NCI-H1930 (cell line): ENCODE measurements at places on chromosomes 11 and 22.

GRCh38 chr22:33438273-33438672 lies 380.1 kb upstream of the SYN3 start:
- DNase-seq = no peak

DNA sequence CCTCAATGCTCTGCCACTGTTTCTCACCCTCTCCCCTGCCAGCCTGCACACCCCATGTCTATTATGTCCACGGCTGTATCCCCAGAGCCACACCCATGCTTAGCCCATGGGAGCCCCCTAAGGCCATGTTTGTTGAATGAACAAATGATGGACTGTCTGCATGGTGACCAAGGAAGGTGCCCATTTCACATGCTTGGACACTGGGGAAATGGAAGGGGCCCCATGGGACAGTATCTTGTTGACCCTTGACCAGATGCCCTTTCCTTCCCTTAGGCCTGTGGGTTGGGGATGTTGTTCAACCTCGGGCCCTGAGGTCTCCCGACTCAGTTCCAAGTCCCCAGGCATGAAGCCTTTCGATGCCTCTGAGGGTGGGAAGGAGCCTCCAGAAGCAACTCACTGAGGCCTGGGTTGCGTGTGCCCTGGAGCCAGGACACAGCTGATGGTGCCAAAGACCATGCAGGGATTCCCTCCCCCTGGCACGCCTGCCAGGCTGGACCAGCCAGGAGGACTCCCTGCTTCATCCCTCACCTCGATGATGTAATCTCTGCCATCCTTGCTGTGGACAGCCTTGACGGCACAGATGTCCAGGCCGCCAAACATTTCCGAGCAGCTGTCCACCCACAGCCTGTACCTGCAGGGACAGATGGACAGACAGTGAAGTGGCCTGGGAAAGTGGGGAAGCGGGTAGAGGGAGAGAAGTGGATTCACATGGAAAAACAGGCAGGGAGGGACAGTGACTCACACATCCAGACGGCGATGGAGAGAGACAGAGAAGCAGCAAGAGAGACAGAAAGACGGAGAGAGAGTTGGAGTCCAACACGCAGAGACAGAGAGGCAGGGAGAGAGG lies 58.9 kb downstream of the FBXO7 start:
- DNase-seq = no peak

GRCh38 chr11:119907122-119907851 lies 178.3 kb upstream of the NECTIN1 start:
- no peak for DNase-seq

- DNase-seq = no peak
These were observed 17.8 kb downstream of the CHORDC1 start for GRCh38 chr11:90204832-90205646.

DNA sequence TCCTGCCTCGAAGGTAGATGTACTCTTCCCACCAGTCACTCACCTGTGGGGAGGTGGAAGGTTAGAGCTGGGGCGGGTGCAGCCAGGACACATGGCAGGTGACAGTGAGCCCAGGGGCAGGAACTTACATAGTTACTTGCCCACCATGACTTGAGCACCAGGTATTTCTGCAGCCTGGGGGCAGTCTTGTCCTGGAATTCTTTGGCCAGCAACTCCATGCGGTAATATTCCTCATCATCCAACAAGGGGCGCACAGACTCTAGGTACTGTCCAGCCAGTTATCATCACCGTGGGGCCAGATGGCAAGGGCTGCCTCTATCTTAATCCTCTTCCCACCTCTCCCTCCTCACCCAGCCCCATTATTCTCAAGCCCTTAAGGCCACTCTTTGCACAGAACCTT lies 2.2 kb downstream of the CPT1B start:
- peak; percentile 17 for DNase-seq

DNA sequence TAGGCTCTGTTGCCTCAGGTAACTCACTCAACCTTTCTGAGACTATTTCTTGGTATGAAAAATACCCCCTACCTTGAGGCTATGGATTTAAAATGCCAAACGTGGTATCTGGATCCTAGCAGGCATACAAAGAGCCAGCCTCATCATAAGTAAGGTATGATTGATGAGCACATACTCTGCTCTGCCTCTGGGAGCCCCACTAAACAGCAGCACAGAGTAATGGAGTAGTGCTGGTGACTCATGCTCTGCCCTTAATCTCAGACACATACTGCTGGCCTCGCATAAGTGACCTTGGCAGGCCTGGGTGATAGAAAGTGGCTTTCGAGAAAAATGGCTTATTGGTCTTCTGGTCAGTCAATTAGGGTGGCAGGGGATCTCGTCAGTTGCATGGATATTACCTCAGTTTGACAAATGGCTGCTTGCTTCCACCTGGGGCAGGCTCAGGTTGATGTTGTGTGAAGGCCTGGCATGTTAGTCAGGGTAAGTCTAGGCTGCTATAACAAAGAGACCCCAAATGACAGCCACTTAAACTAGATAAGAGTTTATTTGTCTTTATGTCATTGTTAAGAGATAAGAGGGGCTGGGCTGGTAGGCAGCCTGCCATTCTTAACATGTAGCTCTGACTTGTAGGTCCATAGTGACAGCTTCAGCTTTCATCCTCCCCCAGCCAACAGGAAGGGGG lies 15.2 kb upstream of the SLC6A5 start:
- DNase-seq = no peak

DNA sequence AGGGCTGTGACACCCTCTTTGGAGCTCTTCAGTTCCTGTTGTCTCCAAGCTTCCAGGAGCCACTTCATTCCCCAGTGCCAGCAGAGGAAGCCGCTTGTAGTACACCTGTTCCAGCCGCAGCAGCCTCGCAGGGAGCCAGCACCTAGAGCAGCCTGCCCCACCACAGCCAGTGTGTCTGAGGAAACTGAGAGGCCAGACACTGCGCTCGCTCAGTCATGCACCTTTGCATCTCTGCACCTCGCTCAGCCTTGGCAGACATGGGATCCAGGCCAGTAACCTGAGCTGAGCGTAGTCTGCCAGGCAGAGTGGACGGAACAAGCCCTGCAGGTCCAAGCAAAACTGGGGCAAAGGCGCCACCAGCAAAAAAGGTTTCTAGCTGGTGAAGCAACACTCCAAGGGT lies 1072.1 kb downstream of the JRKL start:
- no peak for DNase-seq

GRCh38 chr11:120327311-120327710 lies 2.2 kb downstream of the TLCD5 start:
- no peak for DNase-seq

DNA sequence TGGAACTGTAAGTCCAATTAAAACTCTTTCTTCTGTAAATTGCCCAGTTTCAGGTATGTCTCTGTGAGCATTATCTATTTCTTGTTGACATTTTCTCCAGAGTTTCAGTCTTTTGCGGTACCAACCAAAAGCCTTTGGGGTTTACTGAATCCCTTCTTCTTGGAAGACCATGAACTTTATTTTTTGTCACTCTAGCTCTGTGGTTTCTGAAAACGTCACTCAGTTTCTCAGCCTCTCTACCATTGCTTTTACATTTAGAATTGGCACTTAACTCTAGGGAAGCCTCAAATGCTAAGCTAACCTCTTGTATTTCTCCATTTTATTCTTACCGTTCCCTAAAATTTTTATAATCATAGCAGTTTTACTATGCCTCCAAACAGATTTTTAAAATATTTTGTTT lies 237.6 kb downstream of the CSNK2A3 start:
- no peak for DNase-seq

DNA sequence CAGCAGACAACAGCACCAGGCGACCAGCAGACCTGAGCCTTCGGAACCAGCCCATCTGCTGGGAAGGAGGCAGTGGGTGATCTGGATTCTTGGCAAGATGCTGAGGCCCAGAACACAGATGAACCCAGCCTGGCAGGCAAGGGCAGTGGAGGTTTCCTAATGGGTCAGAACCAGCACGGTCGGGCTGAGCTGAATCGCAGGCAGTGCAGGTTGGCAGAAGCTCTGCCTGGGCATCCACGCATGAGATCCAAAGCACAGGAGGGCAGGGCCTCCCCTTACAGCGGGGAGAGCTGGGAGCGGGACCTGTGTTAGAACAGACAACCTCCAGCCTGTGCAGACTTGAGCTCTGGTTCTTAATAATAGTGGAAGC lies 47.5 kb downstream of the DSCAML1 start:
- no peak for DNase-seq

- DNase-seq = no peak
These were observed 20.1 kb downstream of the PTPN5 start for GRCh38 chr11:18771266-18772035.

DNA sequence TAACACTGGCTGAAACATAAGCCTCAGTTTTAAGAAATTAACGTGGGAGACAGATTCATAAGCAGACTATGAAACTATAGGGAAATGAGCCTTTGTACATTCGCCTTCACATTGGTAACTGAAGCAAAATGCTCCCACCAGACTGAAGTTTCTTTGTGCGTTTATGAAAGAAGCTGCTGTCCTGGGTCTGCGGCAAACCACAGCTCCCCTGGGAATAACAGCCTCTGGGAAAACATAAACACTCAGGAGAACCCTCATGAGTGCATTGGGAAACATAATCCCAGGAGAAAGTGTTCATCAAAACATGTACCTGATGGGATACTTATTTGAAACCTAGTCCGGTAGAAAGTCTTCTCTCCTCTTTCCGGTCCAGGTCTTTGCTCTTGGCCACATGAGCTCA lies 193.1 kb upstream of the LARGE1 start:
- no peak for DNase-seq

DNA sequence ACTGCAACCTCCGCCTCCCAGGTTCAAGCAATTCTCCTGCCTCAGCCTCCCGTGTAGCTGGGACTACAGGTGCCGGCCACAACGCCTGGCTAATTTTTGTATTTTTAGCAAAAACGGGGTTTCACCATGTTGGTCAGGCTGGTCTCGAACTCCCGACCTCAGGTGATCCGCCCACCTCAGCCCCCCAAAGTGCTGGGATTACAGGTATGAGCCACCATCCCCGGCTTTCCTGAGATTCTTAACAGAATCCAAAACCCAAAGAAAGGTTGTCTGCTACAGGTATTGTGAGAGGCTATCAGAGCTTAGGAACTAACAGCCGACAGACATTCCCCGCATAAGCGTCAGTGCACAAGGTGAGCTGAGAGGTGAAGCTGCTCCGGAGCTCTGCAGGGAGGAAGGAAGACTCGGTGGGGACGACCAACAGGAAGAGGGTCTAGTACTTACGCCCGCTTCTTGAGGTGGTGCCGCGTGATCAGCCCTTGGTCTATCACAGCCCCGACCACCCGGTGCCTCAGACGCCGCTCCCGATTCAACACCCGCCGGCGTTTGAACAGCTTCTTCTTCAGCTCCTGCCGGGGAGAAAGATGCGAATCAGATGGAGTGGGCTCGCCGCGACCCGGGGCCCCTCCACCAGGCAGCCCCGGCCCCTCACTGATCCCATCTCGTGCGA lies 470 bp downstream of the C11orf98 start:
- DNase-seq = peak; percentile 42

DNA sequence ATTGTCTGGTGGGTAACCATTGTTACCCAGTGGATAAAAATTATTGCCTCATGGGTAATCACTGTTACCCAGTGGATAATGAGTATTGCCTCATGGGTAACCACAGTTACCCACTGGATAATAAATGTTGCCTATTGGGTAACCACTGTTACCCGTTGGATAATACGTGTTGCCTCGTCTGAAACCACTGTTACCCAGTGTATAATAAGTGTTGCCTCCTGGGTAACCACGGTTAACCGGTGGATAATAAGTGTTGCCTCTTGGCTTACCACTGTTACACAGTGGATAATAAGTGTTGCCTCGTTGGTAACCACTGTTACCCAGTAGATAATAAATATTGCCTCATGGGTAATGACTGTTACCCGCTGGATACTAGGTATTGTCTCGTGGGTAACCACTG lies 20.9 kb upstream of the NXPE4 start:
- DNase-seq = no peak

DNA sequence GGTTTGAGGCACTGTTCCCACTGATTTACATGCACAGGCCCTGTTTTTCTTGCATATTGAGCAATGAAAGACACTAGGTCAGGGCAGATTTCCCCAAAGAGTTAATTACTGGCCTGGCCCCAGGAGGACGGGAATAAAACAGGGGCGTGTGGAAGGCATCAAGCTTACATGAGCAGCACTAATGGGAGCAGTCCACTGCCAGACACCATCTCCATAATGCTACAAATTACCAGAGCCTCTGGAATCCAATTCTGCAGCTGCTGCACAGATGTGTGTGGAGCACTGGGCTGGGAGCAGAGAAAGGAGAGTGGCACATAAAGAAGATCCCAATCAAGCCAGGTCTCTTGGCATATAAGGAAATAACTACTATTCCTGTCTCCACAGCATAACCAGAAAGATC lies 96.9 kb downstream of the CCDC34 start:
- no peak for DNase-seq

DNA sequence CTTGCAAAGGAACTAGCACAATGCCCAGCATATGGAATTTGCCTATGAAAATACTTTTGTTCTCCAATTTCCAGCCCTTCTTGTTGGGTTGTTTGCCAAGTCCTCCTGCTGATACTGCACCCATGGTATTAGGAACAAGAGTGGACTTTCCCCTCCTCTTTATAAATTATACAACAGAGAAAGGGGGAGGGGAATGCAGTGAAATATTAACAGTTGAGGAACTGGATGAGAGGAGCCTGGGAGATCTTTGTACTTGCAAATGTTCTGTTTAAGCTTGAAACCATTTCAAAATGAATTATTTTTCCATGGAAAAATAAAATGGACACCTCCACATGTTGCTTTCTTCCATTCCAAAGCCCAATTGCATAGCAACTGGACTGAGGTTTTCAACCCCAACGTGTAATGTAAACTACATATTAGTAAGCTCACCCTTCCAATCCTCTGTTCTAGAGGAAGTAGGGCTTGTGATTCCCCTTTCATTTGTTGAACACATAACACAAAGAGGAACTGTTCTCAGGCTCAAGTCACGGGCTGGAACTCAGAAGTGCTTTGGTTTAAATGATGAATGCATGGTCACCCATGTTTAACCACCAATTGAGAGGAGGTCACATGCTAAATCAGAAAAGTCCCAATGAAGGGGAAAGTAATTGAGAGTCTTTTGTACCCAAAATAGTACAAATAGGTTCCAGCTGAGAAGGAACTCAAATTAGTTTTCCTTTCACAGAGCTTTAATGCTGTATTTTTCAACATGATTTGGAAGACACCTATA lies 66.2 kb upstream of the ZC3H12C start:
- no peak for DNase-seq

- DNase-seq = no peak
These were observed 501 bp downstream of the CD151 start for GRCh38 chr11:833114-833791.

DNA sequence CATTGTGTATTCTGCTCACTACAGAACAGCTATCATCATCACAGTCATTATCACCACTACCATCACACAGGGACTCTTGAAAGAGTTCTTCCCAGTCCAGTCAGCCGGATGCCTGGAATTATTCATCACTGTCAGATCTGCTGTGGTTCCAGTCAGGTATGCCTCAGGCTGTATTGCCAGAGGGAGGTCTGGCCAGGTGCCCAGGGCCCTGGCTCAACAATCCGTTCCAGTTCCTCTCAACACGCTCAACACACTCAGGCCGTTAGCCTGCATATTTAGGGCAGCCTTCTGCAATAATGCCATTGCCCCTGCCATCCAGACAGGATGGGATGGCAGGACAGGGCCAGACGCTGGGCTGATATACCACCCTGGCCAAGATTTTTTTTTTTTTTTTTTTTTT lies 28.6 kb upstream of the RASL10A start:
- no peak for DNase-seq
